ENCODE measurements at places on chromosomes 4 and X.

- no peak for DNase-seq
Observed at GRCh38 chrX:69033936-69034335, 131.3 kb downstream of the PJA1 start.

- DNase-seq = no peak
Observed at GRCh38 chr4:51845711-51846110, 2.8 kb downstream of the DCUN1D4 start.

DNA sequence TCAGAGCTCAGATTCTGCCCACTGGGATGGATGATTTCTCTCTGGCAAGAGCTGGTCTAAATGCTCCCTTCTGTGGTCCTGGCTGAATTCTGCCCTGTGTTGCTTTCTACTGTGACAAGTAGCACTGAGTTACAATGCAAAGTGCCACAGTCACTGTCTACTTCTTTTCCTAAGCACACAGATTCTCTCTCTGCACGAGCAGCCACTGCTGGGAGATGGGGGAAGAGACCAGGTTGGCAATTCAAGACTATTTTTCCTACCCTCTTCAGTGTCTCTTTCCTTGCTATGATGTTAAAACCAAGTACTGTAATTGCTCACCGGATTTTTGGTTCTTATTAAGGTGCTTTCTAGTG is 45.5 kb downstream of the STAP1 start:
- DNase-seq = no peak

- DNase-seq = no peak
Observed at GRCh38 chr4:70927502-70928137, 25.5 kb downstream of the MOB1B start.

Data from NCI-H1694 (cell line).